Stromal cell of bone marrow (primary cell): ENCODE measurements at places on chromosomes 6 and 20.

GRCh38 chr6:110897433-110897832 is 22.8 kb downstream of the AMD1 start:
- no peak for DNase-seq

DNA sequence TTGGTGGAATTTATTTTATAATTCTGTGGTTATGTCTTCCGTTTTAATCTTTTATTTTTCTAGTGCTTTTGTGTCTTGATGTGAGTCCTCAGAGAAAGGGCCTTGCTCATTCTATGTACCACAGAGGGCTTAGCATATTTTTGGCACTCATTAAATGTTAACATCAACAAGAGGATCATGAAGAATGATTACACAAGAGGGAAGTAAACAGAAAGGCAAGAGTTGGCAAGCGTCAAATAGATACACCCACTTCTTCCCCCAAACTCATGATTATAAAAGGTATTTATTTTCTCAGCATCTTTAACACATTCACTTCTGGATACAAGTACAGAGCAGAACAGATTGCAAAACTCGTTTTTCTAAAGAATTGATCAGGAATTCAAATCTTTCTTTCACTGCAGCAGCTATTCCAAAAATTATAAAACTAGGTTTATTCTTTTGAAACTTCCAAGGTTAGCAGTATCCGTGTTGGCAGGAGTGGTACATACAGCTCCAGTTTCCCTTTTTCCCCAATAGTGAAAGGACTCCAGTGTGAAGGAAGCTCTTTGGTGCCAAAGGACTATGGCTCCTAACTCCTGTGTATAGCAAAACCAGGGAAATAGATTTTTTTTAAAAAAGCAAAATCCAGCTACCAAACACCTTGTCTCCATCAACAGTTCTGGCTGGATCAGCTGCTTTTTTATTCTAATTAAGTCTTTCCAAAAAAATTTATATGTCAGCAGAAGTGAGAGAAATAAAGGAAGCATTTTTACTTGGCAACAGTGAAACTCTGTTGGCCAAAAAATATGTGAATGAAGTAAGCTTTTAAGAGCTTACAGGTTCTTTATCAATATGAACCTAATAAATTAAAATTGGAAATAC is 221.9 kb downstream of the ADGRG6 start:
- DNase-seq, result no peak

DNA sequence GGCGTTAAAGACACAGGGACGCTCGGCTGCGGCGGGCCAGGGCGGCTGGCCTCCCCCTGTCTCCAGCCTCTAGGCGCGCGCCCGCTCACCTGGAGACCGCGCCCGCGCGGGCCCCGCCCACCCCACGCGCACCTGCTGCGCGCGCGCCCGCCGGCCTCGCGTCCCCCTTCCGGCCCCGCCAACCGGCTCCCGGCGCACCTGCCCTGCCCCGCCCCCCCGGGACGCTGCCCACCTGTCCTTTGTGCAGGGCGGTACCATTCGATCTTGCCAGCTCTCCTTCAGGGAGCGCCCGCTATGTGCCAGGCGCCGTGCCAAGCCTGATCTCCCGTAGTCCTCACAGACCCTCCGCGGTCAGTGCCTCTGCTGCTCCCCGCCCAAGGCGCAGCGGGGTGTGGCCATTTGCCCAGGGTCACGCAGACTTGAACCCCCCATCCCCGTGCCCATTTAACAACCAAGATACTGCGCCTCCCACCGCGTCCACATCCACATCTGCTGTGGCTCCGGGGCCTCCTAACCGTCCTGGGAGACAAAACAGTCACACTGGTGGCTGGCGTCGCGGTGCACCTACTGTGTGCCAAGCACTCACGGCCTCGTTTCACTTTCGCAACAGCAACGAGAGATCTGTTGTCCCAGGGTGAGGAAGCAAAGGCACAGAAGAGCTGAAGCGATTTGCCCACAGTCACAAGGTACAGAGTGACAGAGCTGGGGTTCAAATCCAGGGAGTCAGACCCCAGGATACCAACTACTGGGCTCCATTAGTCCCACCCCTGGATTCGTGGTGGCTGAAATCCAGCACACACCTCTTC is 48.1 kb downstream of the NOL4L start:
- no peak for DNase-seq

- DNase-seq, result no peak
Observed at GRCh38 chr6:156777577-156778453, 637 bp downstream of the ARID1B start.

- DNase-seq, result peak; percentile 18
Observed at GRCh38 chr6:106927531-106928398, 46.8 kb downstream of the CD24 start.

DNA sequence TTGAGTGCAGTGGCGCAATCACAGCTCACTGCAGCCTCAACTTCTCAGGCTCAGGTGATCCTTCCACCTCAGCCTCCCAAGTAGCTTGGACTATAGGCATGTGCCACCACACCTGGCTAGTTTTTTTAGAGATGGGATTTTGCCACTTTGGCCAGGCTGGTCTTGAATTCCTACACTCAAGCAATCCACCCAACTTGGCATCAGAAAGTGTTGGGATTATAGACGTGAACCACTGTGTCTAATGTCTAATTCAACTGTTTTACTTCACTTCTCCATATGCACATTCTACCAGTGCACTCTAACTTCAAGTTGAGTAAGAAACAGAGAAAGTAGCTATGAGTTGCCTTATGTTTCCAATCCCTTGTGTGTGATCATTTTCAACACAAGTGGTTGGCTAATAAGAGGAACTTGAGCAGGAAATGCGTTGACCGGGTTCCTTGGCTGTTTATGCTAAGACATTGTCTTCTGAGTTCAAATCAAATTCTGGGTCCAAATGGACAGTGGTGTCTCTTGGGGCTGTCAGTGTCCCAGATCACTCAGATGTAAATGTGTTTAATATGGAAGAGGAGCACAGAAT is 23.9 kb downstream of the ZNF337 start:
- DNase-seq, result no peak

DNA sequence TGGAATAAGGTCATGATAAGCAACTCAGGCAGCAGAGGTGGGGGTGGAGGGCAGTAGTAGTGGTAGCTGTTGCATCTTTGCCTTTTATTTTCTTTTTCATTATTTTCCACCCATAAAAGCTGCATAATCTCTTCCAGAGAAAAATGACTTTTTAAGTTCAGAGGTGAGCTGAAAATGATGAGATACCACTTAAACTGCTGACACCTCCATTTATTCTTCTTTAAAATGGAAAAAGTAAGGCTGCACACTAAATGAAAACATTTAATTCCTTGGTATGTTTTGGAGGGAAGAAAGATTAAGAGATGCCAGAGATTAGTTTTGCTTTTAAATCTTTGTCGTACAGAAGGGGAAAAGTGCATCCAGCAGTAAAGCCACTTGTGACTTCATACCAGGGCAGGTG is 97.2 kb downstream of the ADTRP start:
- DNase-seq, result no peak

DNA sequence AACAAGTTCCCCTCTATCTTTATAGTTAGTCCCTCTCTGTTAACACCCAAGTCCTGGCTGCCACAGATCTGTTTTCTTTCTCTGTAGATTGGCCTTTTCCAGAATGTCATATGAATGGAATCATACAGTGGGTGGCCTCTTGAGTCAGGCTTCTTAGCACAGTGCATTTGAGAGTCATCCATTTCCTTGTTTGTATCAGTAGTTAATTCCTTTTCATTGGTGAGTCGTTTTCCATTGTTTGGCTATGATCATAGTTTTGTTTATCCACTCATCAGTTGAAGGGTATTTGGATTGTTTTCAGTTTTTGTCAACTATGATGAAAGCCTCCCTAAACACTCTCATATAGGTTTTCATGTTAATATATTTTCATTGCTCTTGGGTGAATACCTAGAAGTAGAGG is 248.3 kb downstream of the ARID1B start:
- DNase-seq, result no peak

- DNase-seq, result peak; percentile 11
Observed at GRCh38 chr6:156658966-156659821, 118.0 kb upstream of the ARID1B start.

DNA sequence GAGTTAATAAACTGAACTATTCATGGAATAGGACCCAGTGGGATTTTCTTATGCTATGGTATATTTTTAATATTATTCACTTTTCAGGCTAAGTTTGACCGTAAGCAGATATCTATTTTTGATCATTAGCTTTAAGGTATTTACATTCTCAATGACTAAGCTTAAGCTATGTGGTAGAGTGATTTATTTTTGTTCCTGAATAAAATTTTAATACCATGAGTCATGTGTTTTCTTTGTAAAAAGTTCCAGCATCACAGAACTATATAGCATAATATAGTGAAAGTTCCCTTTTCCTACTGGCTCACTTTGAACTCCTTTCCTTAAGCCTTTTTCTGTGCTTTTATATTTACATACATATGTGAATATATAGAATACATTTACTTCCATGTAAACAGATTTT is 75.8 kb downstream of the BCKDHB start:
- DNase-seq, result no peak

- DNase-seq, result no peak
Observed at GRCh38 chr6:42278131-42278853, 60.6 kb upstream of the MRPS10 start.

DNA sequence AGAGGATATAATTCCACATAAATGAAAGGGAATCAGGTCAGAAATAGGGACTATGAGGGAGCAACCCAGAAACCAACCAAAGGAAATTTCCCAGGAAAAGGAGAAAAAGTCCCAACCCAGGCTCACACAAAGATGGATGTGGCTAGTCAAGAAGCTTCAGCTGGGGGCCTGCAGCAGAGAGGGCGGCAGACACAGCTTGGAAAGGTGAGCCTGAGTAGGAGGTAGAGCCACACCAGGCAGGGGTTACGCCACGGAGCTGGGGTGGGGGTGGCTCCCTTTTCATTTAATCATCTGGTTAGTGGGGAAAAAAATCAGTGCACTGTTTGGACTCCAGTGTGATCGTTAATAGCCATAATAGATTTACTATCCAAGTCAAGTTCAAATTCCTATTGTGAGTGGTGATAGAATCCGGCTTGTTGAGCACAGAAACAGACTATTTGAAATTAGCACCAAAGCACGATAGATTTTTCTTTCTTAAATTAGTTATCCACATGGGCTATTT is 220.6 kb downstream of the TPBG start:
- no peak for DNase-seq

GRCh38 chr6:169097381-169097959 is 156.2 kb downstream of the THBS2 start:
- peak; percentile 97 for DNase-seq

DNA sequence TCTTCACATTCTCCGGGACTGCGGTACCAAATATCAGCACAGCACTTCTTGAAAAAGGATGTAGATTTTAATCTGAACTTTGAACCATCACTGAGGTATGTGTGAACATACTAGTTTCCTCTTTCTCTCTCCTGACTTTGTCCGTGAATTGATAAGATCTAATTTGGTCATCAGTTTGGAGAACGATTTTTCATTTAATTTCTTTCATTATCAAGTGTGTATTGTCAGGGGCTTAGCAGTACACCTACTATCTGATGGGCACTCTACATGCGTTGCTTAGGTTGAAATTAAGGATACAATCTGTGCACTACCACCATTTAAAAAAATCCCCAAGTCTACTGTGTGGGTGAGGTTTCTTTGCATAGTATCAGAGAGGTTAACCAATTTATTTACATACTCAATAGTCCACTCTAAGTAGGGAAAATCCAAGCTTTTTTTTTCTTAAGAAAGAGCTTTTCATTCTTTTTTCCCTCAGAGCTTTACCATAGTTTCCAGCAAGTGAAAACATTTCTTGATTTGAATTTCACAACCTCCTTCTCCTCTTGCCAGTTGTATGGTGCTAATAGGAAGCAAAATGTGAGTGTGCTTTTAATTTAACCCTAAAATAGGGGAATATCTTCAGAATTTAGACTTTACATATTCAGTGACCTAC is 105.4 kb upstream of the ESR1 start:
- no peak for DNase-seq

DNA sequence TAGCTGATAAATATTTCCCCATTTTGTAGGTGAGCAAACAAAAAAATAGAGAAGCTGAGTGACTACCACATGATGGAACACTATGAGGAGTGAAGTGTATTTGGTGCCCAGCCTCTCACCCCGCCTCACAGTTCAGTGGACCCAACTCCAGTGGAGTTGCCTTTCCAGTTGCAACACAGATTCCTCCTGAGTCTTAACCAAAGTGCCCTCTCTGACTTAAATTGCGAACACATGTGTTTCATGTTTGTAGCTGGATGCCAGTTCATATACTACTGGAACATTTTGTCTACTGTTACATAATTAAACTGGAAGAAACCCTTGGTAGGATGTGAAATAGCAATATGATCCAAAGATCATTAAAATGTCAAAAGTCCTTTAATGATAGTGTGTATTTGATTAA is 448.9 kb downstream of the COL12A1 start:
- DNase-seq, result no peak

GRCh38 chr20:4814696-4815252 is 93.1 kb downstream of the PRND start:
- no peak for DNase-seq

DNA sequence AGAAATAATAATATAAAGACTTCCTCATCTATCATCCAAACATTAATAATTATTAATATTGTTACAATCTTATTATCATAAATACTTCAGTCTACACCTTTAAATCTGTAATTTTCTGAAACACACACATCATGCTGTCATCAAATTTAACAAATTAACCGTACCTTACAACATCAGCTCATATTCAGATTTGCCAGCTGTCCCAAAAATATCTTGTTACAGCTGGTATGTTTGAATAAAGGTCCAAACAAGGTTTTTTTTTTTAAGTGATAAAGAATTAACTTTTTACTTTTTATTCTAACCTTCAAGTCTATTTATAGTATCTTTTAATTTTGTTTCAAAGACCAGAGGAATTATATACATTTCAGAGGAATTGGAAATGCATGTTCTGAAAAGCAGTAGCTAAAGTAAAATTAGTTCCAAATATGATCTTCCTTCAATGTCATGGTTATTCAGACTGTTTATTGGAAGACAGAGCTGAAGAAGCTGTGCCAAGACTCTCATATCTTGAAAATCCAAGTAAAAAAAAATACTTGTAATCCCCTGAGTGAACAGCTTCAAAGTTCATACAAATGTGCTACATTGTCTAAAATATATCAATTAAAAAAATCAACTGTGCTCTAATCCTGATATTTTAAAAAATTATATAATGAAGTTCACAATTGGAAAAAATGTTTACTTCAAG is 161.7 kb upstream of the BMP5 start:
- no peak for DNase-seq

DNA sequence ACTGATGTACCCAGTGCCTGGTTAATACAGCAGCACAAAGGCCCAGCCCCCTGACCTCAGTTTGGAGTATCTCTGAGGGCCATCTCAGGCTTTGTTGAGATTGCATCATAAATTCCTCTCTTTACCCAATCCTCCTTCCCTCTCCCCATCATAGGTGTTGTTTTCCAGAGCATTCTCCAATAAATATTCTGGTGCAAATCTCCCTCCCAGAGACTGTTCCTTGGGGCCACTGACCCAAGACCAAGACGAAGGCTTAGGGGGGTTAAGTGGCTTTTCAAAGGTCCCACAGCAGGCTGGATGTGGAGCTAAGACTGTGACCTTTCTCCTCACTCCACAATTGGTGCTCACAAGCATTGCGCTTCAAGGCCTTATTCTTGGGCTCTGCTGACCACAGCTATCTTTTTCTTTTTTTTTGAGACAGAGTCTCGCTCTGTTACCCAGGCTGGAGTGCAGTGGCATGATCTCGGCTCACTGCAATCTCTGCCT is 72.4 kb upstream of the ZMYND8 start:
- DNase-seq, result no peak

GRCh38 chr6:116412270-116412669 is 41.5 kb downstream of the DSE start:
- no peak for DNase-seq
